ENCODE measurements at places on chromosomes 4 and X.
A peak's percentile ranks its signal among the peaks of the same experiment; 100 is the strongest.

GRCh38 chrX:110252711-110253110 lies 65.2 kb downstream of the AMMECR1 start:
- no peak for DNase-seq

- no peak for DNase-seq
Measured at GRCh38 chr4:35087218-35087617, 1157.1 kb downstream of the ARAP2 start.

GRCh38 chr4:8320386-8320750 lies 50.8 kb downstream of the HTRA3 start:
- DNase-seq: no peak

DNA sequence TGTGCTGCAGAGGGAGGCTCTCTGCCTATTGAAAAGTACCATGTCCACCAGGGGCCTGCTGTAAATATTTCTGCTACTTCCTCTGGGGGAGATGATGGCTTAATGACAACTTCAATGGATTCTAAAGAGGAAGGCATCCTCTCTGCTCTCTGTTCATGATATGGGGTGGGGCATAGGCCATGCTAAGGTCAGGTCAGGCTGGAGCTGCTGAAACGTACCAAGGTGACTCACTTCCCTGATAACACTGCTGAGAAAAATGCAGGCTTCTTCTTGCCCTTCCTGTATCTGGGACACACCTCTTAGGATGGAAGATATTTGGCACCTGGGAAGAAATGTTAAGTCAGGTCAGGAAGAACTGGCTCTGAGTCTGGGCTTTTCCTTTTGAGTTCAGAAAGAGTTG lies 31.5 kb downstream of the HS3ST1 start:
- no peak for DNase-seq

DNA sequence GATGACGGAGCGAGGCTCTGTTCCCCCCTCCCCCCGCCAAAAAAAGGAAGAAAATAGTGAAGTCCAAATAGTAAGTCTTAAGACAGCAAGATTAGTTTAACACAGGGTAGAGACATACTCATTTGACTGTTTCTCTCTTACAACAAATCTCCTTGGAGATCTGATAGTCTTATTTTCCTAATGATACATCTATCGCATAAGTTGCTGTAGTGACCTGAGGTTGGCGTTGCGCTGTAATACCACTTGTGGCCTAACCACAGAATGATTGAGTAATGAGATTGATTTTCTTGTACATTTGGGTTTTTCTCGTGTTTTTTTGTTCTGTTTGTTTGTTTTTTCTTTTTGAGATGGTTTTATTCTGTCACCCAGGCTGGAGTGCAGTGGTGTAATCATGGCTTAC lies 27.2 kb downstream of the OCIAD1 start:
- DNase-seq: no peak

- DNase-seq: no peak
Measured at GRCh38 chrX:49838374-49838773, 9.3 kb downstream of the PAGE4 start.

DNA sequence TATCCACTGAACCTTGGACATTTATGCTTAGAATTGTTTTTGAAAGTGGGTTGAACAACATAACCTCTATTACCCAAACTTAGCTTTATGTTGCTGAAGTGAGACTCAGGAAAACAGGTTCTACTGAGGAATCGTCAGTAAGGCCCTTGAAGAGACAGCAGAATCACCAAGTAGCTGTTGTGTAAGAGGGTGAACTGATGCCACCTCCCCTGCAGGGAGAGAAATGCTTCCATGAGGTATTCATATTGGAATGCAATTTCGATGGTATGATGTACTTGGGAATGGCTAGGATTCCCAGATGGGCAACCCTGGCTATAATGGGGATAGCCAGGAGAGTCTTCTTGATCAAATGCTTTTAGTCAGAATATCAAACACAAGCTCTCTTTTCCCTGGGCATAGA lies 4.1 kb upstream of the SCRG1 start:
- no peak for DNase-seq

DNA sequence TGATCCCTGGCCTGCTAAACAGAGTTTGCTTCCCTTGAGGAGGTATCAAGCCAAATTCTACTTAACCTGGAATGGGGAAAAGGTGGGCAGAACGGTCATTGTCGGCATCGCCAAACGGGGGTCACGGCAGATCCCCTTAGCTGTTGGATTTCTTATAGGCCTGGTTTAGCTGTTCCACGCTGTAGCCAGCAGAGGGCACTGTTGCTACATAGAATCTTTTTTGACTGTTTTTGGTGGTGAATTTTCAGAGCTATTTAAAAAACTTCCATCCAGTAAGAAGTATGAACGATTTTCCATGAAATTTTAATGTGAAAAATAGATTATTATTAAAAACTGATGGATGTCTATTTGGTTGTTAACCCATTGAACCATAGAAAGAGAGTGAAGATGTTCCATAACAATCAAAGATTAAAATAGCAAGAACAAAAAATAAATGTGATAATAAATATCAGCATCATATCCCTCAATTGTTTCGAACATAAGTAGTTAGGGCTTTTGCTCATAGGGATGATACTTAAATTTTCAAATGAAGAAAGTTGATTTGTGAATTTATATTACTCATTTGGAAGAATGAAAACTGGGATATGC lies 56.6 kb downstream of the LINC00632 start:
- peak; percentile 21 for DNase-seq

DNA sequence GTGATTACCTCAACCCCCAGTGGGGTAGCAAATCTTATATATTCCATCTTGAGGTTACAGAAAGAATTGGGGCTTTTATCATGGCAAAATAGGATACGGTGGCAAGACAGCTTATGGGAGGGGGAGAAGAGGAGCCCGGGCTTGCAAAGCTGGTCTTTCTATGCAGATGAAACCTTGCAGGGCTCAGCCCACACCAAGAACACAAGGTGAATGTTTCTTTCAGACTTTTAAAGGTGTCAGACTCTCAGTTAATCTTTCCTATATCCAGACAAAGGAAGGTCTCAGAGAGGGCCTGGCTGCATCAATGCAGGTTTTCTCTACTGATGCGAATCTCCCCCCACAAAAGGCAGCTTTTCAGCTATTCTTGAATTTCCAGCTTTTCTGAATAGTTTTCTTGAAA lies 59.9 kb upstream of the WDR17 start:
- no peak for DNase-seq

- DNase-seq: no peak
Measured at GRCh38 chr4:180134091-180134866, 2108.9 kb upstream of the TENM3 start.

- DNase-seq: no peak
Measured at GRCh38 chr4:173267711-173268110, 66.4 kb downstream of the HMGB2 start.

DNA sequence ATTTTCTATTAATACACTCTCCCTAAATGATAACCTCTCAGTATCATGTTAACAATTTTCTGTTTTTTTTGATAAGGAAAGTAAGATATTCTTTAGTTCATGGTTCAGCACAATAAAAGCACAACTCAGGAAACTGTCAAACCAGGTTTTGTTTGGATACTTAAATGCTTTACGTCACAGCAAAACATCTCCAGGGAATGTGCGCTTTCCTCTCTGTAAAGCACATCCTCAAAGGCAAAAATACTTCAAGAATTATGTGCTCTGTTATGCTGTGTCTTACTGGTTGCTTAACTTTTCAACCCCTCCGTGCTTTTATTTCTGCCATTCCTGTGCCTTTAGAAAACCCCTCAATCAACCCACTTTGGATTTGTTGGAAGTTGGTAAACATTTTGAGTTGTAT lies 27.8 kb downstream of the SNX25 start:
- DNase-seq: no peak

DNA sequence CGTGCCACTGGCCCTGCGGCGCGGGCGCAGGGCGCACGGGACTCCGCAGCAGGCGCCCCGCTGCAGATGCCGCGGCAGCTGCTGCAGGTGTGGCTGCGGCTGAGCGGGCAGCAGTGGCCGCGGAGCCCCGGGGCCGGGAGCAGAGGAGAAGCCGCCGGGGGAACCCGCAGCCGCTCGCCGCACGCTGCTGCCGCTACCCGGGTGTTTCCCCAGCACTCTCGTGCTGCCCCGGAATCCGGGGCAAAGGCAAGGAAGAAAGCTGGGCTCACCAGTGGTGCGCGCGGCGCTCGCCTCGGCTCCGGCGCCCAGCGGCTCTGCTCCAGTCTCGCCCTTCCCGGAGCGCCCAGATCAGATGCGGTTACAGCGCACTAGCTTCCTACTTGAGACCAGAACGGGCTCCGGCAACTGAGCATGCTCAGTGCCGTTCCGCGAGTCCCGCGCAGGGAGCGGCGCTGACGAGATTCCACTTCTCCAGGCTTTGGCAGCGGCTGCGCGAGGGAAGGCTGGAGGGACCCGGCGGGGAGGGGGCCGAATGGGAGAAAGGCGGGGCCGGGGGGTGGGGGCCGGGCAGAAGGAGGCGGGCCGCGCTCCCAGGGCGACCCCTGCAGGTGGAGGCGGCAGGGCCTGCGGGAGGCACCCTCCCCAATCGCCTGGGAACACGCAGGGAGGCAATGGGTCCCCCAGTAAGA lies at the start of gene APBB2:
Gene APBB2 (minus strand): TSS at position 407 of the 689 bp plus-strand sequence. CDS start 181,288 bp downstream, outside the sequence.
- DNase-seq: peak; percentile 15

- DNase-seq: no peak
Measured at GRCh38 chr4:158754385-158755180, 14.2 kb upstream of the FNIP2 start.

Measured in stimulated activated CD4-positive, alpha-beta T cell treated with anti-CD3 and anti-CD28 coated beads, Interleukin-15, amount 100 ng/mL, for 48 hours (primary cell).